EH (cell line): ENCODE measurements at places on chromosomes 7 and 10.

DNA sequence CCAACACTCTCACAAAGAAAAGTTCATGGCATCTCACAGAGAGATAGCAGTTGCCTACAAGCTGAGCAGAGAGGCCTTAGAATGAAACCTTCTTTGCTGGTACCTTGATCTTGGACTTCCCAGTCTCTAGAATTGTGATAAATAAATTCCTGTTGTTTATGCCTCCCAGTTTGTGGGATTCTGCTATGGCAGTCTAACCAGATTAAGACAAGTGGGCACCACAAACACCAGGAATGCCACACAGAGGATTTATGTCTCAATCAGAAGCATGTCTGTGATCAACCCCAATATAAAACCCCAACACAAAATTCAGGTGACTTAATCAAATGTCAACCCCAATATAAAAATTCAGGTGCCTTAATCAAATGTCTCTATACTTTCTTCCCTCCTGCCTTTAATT lies 581.3 kb downstream of the XPNPEP1 start:
- DNase-seq: no peak

- no peak for DNase-seq
These were observed 239.9 kb downstream of the ADRA2A start for GRCh38 chr10:111316722-111317212.

DNA sequence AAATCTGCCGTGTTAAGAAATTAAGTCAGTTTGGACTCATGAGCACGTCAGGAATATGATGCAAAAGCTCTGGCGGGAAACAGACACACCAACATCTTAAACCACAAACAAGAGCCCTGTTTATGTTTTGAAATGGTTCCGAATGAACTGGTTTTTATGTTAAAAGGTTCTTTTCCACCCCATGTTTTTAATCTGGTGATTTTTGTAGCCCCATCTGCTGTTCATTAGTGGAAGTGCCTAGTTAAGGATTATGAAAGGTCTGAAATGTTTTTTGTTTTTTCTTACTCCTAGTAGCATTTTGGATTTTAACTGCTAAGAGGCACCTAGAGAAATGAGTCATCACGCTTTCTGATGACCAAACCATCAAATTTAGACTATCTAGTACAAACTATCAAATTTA lies 404.1 kb upstream of the MKI67 start:
- no peak for DNase-seq

GRCh38 chr10:122632031-122632430 lies 67.6 kb downstream of the C10orf120 start:
- DNase-seq: no peak

DNA sequence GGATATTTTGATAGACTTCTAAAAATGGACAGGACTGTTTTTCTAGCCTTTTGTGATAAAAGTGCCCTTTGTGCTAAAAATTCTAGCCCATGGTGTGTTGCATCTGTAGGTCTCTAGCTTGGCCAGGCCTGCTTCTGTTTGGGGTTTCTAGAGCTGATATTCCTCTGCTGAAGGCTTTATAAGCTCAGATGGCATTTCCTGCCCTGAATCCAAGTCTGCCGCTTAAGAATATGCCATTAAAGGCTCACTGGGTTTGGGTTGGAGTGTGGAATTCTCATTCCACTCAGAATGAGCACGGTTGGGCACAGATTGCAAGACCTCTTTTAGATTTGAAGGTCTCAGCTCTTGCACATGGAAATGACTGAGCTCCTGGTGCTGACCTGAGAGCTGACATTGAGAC lies 49.4 kb upstream of the IGFBP3 start:
- peak; percentile 57 for DNase-seq

DNA sequence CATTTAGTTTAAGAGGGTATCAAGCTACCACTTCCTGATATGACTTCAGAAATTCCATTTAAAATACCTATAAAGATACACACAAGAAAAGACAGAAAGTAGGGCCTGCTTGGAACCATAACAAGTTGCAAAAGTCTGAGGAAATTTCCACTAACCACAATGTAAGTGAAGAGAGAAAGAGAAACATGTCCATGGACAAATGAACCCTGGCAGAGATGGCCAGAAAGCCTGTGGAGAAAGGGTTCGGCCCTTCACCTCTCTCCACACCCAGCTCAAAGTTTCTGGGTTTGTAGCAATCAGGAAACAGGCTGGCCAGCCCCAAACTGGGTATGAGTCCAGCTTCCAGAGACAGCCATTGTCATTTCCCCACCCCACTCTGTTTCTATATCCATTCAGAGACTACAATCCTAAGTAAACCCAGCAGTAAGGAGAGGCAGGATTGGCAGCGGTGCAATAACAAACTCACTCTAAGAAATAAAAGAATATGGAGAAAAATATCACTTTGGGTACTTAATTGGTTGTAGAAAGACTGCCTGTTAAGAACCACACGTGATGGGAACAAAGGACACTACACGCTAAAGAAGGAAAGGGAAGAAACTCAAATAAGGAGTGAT lies 71.1 kb downstream of the STK17A start:
- no peak for DNase-seq

GRCh38 chr7:12796397-12797127 lies 109.1 kb downstream of the ARL4A start:
- no peak for DNase-seq

DNA sequence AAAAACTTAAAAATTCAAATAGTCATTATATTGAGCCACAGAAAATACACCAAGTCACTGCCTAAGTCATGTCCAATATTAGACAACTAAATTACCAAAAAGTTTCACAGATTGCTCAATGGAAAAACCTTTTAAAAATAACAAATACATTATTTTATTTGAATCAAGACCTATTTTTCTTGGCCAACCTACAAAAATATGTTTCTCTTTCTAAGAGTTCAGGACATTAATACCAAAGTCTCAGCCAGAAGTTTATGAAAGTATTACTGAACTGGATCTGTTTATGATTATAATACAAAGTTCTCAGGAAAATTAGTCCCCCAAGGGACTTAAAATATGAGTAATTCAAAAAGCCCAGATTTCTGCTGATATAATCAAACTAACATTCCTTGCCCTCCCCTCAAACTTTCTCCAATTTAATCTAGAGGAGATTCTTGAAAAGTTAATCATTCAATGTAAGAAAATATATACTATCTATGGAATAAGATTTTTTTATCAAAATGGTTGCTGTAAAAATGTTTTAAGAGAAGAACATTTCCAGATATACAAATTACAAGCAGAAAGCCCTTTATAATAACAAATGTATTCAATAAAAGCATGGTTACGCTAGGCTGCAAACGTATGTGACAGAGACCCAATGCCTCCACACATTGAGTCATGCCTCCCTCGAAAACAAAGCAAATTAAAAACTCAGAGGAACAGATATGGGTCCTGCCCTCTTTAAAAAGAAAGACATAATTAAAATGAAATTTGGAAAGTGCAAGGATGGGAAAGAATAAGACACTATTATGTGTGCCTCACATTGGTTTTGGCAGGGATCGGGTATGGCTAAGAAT lies 381.6 kb downstream of the PARD3 start:
- DNase-seq: peak; percentile 84

- DNase-seq: peak; percentile 12
These were observed 316.9 kb downstream of the INHBA start for GRCh38 chr7:41385996-41386395.

- peak; percentile 20 for DNase-seq
These were observed 56.4 kb downstream of the STEAP1B start for GRCh38 chr7:22443370-22444180.
